ENCODE measurements at places on chromosomes 12 and 14.

DNA sequence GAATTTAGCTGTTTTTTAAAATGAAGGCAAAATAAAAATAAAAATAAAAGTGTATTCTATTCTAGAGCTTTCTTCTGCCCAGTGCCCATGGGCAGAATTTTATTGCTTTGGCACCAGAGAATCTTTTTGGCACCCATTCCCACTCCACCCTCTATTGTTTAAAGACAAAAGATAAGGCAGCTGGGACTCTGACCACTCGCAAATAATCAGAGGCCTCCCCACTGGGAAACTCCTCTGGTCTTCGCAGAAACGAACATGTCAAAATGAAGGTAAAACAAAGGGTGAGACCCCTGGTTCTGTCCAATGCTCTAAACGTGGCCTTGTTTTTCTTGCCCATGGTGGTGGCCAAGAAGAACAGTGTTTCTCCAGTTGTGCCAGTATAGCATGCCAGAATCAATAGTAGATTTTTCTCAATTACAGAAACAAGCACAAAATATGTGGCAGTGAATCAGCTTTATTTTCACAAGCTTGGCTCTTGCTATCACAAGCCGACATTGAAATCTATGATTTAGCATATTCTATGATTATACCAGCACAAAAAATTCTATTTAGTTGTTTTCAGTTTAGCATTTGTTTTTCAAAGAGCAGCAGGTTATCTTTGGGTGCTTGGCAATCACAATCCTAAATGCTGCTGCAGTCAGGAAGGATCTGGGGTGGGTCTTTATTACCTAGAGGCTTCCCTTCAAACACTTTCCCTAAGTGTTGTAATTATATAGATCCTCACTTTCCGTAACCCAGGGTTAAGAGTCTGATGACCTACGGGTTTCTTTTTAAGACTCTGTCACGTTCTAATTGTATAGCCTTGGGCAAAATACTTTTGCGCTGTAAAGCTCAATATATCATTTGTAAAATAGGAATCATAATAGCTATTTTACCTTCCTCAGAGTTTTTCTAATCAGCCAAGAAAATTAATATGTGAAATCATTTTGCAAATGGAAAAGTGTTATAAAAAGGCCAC is 50.5 kb downstream of the KITLG start:
- DNase-seq = no peak

GRCh38 chr14:96081224-96081623 is 42.1 kb downstream of the C14orf132 start:
- DNase-seq = no peak

GRCh38 chr12:53803194-53803593 is 51.4 kb upstream of the CISTR start:
- no peak for DNase-seq

GRCh38 chr12:14400599-14400998 is 35.1 kb downstream of the ATF7IP start:
- DNase-seq = no peak

DNA sequence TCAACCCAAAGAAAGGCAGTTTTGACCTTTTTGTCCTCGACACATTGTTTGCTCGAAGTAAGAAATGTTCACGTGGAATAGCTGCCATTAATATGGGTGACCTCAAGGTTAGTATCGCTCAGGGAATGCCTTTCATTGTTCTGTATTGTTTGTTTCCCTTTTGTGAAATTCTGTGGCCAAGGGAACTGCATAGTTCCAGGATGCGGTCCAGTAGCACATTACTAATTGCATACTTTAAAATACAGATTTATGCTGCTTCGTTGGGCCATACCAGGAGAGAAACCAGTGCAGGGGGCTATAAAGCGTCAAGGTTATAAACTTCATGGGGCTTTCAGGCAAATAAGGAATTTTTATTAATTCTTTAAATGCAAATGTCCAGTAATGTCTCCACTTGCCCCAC is 73.3 kb upstream of the USP44 start:
- DNase-seq = no peak

GRCh38 chr12:123934016-123934620 is 38.5 kb downstream of the CCDC92 start:
- no peak for DNase-seq

GRCh38 chr12:131242741-131243496 is 289.2 kb downstream of the ADGRD1 start:
- no peak for DNase-seq

DNA sequence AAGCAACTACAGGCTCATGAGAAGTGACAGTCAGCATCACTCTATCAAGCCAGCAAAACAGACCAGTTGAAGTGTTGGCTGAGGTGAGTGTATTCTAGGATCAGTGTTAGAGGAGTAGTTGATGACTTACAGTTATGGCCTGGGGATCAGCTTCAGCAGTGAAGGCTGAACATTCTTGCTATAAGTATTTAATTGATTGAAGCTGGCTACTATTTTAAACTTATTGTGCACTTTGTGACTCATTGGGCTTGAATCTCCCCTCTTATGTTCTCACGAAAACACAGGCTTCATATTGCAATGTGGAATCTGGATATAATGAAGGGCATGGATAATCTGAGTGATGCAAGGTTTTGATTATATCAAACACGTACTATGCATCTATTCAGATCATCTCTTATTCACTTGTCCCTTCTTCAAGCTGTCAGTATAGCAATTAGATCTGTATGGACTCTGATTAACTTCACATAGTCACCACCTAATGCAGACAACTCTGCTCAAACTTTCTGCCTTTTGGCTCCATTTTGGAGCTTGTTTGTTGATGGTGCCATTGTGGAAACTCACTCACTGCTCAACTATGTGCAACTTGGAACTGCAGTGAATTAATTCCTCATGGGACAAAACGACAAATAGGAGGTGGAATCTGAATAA is 309.2 kb downstream of the SLC16A7 start:
- DNase-seq = no peak

DNA sequence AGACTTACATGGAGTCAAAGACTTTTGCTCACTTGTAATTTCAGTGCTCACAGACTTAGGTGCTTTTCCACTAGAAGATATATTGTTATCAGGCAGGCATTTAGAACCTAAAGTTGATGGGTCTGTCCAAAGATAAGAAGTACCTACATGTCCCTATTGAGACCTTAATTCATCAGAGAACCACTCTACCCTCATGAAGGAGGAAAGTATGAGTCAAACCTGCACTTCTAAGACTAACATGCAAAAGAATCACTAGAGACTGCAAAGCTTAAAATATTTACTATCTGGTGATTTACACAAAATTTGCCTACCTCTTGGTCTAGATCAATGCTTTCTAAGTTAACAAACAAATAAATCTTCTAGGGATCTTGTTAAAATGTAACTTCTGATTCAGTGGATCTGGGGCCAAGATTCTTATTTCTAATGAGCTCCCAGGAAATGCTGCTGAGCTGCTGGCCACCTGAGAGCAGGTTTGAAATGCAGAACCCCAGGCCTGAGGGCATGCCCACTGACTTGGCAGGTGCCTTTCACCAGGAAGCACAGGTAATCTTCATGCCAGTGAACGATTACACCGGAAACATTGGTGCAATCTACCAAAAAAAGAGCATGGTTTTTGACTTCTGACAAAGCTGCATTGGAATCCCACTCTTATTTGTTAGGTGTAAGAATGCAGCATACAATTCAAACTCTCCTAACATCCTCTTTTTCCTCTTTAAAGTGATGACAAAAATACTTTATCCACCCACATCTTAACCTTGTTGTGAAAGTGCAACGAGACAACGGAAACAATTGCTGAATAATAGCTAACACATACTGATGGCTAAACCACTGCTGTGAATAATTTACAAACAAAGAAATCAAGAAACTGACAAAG is 214.2 kb downstream of the ADAMTS20 start:
- DNase-seq = no peak

DNA sequence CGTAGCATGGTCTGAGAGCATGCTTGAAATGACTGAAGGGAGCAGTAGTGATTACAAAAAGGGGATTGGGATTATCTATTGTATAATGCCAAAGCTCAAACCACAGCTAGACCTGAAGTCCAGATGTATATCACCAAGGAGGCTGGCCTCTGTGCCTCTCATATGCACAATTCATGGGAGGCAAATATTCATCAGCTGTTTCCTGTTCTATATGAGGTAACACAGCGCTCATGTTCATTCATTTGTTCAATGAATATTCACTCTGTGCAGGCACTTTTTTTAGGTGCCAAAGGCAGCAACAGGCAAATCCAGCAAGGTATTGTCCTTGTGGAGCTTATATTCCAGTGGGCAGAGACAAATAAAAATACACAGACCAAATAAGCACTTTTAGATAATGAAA is 39.0 kb downstream of the CRACR2A start:
- no peak for DNase-seq

DNA sequence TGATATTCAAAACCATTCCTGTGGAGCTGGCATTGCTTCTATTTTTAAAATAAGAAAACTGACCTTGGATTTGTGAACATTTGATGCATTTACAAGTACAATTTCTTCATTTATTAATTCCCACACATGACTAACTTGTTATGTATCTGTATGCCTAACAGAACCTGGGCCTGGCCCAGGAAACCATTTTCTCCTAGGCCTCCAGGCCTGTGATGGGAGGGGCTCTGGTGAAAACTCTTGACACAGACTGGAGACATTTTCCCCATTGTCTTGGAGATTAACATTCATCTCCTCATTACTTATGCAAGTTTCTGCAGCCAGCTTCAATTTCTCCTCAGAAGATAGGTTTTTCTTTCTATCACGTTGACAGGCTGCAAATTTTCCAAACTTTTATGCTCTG is 42.0 kb downstream of the GLIPR1L2 start:
- DNase-seq = no peak

- peak; percentile 45 for DNase-seq
Measured at GRCh38 chr14:93787465-93788292, 606 bp downstream of the PRIMA1 start.

DNA sequence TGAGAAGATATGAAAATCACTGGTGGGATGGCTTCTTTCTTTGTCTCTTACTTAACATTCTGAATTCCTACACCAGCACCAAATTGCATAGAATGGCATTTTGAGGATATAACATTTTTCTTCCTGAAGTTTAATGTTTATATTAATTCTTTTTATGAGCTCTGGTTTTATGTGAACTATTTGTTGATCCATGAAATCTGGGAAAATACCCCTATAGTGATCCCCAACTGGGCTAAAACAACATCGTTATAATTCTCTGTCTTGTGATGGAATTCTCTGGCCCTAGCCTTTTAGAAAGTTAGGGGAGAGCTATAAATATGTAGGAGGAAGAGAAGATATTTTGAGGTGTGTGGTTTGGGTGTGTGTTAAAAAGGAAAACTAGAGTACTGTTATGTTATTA is 29.2 kb downstream of the PELI2 start:
- DNase-seq = no peak

DNA sequence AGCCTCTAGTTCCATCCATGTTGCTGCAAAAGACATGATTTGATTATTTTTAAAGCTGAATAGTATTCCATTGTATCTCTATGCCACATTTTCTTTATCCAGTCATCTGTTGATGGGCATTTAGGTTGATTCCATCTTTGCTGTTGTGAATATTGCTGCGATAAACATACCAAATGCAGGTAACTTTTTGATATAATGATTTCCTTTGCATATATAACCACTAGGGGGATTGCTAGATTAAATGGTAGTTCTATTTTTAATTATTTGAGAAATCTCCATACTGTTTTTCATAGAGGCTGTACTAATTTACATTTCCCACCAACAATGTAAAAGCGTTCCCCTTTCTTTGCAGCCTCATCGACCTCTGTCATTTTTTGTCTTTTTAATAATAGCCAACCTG is 342.5 kb downstream of the MDGA2 start:
- no peak for DNase-seq

GRCh38 chr14:54804538-54805041 is 98.0 kb downstream of the GCH1 start:
- DNase-seq = no peak

DNA sequence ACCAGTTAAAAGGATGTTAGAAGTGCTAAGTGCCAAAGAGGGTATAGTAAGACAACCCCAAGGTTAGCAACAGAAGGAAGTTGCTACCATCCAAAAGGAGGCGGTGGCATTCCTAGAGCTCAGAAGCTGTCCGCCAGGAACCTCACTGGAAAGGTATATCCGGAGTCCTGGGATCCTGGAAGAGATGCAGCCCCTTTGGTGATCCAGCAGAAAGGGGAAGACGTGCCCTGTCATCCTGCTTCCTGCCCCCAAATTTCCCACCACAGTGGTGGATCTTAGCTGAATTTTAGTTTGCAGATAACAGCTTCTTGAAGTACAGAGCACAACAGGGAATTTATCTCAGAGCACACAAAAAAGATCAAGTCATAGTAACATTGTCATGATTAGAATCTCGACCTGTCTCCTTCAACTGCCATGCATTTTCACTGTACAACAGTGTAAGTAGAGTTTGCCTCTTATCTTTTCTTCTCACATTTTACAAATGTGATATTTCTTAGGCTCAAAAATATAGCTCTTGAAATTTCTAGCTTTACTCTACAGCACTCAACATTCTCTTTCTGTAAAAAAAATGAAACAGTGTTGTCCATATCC is 526.3 kb downstream of the SOX5 start:
- DNase-seq = no peak

DNA sequence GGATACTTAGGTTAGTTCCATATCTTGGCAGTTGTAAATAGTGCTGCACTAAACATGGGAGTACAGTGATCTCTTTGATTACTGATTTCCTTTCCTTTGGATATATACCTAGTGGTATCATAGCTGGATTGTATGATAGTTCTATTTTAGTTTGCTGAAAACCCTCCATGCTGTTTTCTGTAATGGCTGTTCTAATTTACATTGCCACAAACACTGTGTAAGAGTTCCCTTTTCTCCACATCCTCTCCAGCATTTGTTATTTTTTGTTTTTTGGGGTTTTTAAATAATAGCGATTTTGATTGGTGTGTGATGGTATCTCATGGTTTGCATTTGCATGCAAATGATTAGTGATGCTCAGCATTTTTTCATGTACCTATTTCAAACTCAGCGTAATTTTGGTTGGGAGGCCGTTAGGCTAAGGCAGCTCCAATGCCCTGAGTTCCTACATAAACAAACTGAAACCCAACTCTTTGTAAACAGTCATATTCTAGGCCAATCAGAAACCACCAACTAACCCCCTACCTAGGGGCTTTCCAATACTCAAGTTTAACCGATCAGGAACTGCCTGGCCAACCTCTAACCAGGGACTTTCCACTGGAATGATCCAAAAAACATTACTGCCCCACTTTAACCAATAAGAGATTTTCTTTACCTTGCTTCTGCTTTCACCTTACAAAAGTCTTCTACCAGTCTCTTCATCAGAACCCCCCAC is 171.6 kb downstream of the FBXL14 start:
- DNase-seq = no peak

GRCh38 chr14:75577729-75578101 is 705 bp upstream of the FLVCR2 start:
- peak; percentile 62 for DNase-seq

DNA sequence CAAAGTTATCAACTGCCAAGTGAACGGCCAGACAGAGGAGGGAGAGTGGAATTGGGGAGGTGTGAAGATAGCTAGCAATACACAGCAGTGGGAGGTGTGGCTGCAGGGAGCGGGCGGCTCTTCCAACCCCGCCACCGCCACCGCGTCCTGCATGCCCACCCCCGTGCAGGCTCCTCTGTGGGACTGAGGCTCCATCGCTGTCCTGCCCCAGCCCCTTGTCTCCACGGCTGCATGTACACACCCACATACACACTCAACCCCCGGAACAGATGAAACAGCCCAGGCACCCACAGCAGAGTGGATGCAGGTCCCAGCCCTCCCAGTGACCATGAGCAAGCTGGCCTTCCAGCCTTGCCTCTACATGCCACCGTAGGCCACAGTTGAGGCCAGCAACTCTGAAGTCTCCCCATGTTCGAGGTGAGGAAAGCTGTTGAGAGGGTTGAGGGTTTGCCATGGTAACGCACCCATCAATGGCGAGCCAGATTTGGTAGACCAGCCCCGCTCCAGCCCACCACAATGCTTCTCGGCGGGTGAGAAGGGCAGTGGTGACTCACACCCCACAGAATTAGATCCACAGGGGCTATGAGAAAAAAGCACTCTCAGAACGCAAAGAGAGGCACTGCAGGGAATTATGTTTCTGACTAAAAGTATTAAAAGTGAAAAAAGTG is 39.3 kb downstream of the PITPNM2 start:
- DNase-seq = no peak
